Ascending aorta (tissue), 2 donors: ENCODE measurements at places on chromosomes 5 and 9.

- no peak for DNase-seq
These were observed 9.2 kb upstream of the SARDH start for GRCh38 chr9:133747309-133747708.

DNA sequence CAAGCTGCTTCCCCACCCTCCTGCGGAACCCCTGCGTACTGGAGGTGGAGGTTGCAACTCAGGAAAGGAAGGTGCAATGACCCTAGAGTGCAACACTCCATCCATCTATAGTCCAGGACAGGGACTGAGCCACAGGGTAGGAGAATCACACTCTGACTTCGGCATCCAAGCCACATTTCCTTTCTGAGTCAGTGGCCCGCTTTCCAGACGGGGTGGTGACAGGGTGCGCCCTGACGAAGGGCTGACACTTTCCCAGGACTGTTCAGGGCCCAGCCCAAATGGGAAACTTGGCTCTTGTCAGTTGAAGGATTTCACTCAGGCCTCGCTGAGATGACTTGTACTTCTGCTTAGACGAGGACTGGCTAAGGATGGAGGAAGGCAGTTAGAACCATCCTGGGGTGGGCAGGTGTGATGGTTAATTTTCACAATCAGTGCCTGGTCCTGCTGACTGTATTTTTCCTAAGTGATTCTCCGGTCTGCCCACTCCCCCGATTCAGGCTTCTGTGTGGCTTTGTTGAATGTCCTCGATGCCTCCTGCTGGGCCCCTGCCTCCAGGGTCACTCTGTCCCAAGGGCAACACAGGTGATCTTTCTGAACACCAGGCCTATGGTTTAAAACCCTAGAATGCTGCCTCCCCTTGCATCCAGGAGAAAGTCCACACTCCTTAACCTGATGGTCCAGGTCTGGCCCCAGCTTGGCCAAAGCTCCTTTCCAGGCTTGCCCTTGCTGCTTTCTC lies 228.1 kb downstream of the FSTL4 start:
- DNase-seq, result no peak

GRCh38 chr9:32384002-32384363 lies 460 bp upstream of the ACO1 start:
- DNase-seq, result no peak

DNA sequence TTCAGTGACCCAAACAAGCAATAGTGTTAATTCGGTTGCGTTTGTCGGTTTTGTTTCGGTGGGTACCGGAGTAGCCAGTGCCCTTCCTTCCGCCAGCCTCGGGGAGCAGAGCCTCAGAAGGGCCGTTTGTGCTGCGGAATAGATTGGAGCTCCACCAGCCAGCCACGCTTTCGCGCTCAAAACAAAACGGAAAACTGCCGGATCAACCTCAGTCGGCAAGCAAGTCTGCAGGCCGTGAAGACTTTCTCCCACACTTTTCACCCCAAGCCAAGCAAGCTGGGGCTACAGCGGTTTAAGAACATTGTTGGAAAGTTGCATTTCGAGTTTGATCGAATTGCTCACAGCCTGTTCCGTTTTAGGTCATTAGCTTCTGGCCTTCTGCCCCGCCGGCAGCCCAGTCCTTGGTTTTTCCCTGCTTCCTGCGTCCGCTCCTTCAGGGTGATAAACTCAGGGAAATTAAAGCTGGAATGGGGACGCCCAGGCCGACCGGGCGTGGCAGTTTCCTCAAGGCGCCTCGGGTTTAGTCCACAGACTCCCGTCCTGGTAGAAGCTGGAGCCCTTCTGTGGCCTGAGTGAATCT lies 803 bp upstream of the CCNO start:
- no peak for DNase-seq

DNA sequence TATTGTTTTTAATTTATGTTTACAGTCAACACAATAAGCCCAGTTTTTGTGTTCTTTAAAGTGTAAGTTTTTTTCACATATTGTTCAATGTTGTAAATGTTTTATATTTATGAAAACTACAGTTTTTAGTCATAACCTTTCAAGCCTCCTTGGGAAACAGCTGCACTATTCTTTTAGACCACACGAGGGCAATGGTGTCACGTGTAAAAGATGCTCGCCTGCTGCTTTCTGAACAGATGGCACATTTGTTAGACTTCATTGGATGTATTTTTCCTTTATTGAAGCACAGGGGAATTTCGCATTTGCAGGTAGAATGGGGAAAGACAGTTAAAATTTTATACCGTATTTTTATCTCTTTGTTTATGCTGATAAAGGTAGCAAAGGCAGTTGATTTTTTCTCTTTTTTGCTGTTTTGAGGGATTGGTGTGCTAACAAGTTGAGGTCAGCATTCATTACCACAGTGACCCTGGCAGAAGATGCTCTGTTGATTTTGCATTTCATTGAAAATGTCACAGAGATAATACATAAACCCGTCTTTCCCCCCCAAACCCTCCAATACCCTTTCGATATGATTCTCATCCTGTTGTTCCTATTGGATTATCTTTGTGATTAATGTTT lies 59.0 kb downstream of the MAT2B start:
- peak; percentile 74 for DNase-seq

DNA sequence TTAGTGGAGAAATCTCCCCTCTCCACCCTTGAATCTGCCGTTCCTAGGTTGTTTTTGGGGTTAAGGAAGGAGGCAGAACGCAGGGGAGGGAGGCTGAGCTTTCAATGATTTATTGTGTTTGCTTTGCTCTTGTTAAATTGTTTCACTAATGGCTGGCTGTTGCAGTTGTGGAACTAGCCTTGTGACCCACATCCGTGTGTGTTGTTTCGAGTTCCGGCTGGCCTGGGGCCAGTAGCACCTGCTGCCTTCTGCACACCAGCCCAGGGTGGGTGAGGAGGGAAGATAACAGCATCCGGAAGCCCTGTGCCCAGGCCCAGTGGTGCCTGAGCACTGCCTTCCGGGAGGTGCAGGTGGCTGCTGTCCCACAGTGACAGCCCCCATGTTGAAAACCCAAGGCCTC lies 3.6 kb downstream of the ERGIC1 start:
- no peak for DNase-seq

DNA sequence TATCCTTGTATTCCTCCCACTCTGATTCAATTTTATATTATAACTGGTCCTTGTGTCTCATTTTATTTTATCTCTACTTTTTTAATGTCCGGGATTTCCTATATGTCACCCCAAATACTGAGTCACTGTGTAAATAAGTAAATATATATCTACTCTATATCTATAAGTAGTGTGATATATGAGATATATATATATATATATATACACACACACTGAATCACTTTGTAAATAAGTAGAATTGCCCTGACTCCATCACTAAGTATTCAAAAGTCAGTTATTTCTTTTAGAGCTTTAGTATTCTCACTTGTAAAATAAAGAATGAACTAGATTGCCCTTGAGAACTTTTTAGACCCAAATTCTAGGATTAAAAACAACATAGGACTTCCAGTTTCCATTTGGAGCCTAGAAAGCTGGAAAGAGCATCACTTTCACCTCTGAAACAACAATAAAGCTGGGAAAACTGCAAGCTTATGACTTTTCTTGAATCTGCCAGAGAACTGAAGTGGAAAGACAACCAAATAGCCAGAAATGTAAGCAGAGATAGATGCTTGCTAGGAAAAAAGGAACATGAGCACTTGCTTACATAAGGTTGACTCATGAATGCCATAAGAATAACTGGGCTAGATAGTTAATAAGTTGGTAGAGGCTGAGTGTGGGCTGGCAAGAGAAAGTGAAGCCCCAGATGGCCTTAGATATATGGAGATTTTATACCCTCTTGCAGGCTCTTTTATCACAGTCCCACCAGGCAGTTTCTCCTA lies 171.1 kb upstream of the TLX3 start:
- DNase-seq, result no peak

- DNase-seq, result no peak
These were observed 119.5 kb upstream of the TRPC7 start for GRCh38 chr5:136484808-136485325.

- no peak for DNase-seq
These were observed 654 bp downstream of the RANBP6 start for GRCh38 chr9:6014670-6015270.

- no peak for DNase-seq
These were observed 17.5 kb upstream of the SLC9A3 start for GRCh38 chr5:541539-542318.

- no peak for DNase-seq
These were observed 10.6 kb downstream of the FOXD1 start for GRCh38 chr5:73437777-73438644.
